Upper lobe of left lung (tissue), 6 donors: ENCODE measurements at places on chromosomes 4 and X. TPM values are rescaled to one million over a fixed set of nuclear protein-coding genes. Genes with fewer than 3 reads are reported as not detected.

PNMA5 gene
- total RNA-seq = not detected

TEX13D gene
- not detected for total RNA-seq

FAM47E gene
- total RNA-seq = 17.5 TPM

TMSB15A gene
- total RNA-seq = not detected

C4orf50 gene
- 1.0 TPM for total RNA-seq

PIGA gene
- total RNA-seq = 82.0 TPM

ZNF157 gene
- total RNA-seq = 1.0 TPM

N4BP2 gene
- total RNA-seq = 9.0 TPM

TEX13C gene
- not detected for total RNA-seq

SPANXN4 gene
- not detected for total RNA-seq

SH3D19 gene
- 107 TPM for total RNA-seq

ZDHHC15 gene
- 1.6 TPM for total RNA-seq

CHRDL1 gene
- 52.5 TPM for total RNA-seq

PACRGL gene
- 25.1 TPM for total RNA-seq

AWAT2 gene
- total RNA-seq = 0.67 TPM

SULT1E1 gene
- 2.2 TPM for total RNA-seq

SOWAHB gene
- total RNA-seq = 3.3 TPM

SLC25A31 gene
- not detected for total RNA-seq

ARAF gene
- total RNA-seq = 49.6 TPM

XG gene
- 0.69 TPM for total RNA-seq
